ENCODE measurements at places on chromosomes 1 and 21.

GRCh38 chr1:26602378-26602959 lies 72.9 kb downstream of the RPS6KA1 start:
- peak; percentile 41 for DNase-seq

DNA sequence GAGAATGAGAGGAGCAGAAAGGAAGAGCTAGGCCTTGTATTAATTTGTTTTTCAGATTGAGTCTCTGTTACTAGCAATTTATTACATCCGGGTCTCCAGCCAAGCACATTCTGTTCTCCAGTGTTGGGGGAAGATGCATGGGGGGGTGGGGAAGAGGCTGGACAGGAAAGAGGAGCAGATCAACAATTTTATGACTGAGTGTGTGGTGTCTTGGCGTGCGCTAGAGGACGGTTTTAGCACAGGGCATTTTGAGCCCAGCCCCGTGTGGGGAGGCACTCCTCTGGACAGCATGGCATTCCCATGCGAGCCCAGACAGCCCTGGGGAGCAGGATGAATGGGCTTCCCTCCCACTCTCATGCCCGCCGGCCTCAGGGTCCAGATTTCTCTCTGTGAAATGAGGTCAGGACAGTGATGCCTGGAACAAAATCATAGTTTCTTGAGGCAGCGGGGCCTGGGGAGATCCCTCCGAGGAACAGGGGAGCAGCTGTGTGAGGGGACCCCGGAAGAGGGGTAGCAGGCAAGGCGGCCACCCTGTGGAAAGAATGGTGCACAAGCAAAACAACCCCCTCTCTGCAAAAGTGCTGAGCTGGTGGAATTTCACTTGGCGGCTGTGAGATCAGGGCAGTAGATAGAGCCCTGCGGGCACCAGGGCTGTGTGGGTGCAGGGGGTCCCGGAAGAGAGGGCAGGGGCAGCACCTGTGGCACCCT lies 16.3 kb downstream of the SOX13 start:
- DNase-seq: no peak

DNA sequence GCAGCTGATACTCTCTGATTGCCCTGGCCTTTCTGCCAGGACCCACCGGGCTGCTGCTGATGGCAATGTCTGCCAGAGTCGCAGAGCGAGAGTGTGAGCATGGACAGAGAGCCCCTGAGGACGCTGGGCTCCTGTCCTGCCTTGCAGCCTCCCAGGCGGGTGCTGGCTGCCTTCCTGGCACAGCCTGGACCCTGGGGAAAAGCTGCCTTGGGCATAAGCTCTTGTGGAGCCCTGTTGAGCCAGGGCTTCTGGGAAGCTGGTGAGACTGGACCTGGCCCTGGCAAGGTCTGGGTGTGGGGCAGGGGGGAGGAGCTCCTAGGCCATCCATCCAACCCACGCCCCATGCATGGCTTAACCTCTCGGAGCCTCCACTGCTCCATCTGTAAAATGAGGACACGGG lies 105.8 kb upstream of the WNT4 start:
- no peak for DNase-seq

- DNase-seq: no peak
Observed at GRCh38 chr1:198001776-198002408, 84.7 kb downstream of the LHX9 start.

- DNase-seq: peak; percentile 27
Observed at GRCh38 chr21:29190923-29191331, 60.5 kb downstream of the MAP3K7CL start.

DNA sequence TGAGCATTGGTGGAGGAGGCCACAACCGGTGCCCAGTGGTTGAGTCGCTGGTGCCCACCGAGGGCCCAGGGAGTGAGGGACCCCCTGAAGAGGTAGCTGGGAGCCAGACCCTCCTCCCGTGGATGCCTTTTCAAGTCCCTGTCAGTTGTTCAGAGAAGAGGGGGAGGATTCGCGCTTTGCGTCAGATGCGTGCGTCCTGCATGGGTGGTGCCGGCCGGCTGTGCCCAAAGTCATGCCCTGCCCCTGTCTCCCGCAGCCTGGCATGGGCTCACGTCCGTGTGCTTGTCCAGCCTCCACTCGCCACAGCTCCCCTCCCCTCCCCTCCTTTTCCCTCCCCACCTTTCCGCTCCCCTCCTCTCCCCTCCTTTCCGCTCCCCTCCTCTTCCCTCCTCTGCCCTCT lies 45.2 kb downstream of the PRKCZ start:
- DNase-seq: no peak

DNA sequence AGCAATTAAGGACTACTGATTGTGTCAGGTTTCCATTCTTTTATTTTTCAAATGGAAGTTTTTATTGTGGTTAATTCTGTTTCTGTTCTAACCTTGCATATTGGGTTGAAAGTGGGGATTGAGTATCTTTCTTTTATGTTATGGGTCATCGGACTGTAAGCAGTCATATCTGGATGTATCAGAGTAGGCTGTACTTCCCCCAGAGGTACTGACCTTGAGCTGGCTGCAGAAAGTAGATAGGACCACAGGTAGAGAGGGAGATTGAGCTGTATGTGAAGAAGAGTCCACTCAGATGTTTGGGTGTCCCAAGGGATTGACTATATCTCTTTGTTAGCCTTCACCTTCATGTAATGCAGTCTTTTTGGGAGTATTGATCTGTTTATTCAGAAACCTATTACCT lies 20.5 kb upstream of the ALG14 start:
- no peak for DNase-seq

DNA sequence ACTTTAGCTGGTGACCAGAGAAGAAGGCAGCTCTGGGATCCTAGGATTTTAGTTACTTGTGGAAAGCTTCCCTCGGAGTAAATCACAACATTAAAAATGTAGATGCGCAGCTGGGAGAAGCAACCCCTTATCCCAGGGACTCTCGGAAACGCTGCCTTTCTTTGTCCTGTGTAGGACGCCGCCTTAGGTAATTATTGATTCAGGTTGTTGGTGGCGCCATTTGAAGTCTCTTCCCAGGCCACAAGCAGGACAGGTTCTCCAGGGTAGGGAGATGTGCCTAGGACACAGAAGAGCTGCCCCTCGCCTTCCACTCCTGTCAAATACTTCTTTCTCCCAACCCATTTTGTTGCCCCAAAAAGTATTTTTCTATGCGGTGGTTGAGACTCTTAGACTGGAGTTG lies 10.3 kb downstream of the SLC37A1 start:
- no peak for DNase-seq

GRCh38 chr1:45493116-45493697 lies 2.2 kb upstream of the TESK2 start:
- peak; percentile 58 for DNase-seq

DNA sequence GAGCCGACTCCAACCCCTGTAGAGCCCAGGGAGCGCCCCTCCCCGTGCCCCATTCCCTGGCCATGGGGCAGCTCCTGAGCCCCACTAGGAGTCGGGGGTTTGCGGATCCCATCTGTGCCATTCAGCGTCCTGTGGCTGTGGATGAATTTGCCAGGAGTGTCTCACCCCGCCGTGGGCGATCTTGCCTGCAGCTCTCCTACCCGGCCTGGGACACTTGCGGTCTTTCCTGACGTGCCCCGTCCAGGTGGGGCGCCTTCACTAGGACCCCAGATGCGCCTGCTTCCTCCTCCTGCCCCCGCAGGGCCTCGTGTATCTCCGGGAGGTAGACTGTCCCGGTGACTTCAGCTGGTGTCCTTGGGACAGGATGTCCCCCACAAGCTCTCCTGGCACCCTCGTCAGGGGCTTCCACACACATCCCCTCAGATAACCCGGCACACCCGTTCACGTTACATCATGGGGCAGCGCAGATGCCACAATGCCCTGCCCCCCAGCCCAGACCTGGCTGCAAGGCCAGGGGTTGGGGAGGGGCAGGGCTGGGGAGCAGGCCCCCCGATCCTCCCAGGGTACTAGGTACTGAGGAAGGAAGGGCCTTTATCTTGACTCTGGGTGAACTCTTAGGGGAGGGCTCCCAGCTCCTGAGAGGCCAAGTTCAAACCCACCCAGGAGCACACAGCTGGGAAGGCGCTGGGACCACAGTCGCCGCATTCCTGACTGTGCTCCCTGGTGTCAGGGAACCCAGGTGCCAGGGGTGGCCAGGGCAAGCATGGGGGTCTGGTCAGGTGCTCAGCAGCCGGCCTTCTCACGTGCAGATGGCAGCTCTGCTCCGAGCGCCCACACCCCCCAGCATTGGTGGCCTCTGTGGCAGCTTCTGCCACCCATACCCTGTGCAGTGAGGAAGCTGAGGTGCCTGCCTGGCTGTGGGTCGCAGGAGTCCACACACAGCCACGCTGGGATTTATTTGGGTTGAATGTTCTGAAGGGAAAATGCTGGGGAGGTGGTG lies 53.4 kb upstream of the COL6A1 start:
- no peak for DNase-seq

GRCh38 chr1:184639205-184639604 lies 115.5 kb downstream of the EDEM3 start:
- DNase-seq: no peak

- no peak for DNase-seq
Observed at GRCh38 chr1:88801575-88802208, 89.7 kb downstream of the GTF2B start.

- DNase-seq: no peak
Observed at GRCh38 chr1:6008084-6008415, 15.8 kb upstream of the NPHP4 start.

GRCh38 chr21:44923480-44924084 lies 2.9 kb upstream of the ITGB2 start:
- no peak for DNase-seq

GRCh38 chr1:111203681-111204200 lies 3.3 kb upstream of the DENND2D start:
- DNase-seq: peak; percentile 91

DNA sequence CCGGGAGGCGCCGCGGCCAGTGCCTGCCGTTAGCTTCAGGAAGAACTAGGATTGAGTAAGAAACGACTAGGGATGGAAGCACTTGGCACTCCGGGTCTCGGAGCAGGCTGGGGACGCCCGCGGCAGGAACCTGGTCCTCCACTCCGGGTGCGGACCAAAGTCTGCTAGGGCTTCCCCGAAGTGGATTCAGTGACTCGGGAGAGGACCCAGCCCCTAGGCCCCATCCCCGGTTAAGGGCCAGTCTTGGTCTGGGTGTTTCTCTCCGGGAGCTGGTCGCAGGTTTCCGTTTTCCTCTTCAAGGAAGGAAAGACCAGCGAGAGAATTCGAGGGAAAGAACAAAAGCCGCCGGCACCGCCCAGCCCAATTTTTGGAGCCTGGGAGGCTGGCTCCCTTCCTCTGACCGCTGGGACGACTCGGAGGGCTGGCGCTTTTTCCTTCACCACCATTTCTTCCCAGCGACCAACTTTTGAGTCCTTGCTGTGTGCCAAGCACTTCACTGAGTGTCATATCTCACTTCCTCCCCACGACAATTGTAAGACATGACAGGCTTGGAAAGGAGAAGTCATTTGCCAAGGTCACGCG lies 16.8 kb upstream of the STMN1 start:
- DNase-seq: no peak

GRCh38 chr1:90854397-90854924 lies 137.4 kb upstream of the BARHL2 start:
- no peak for DNase-seq

- no peak for DNase-seq
Observed at GRCh38 chr21:20013851-20014250, 984.4 kb upstream of the NCAM2 start.

GRCh38 chr21:25398630-25399029 lies 208.7 kb downstream of the MRPL39 start:
- DNase-seq: no peak

GRCh38 chr1:55716151-55716550 lies 501.0 kb upstream of the USP24 start:
- DNase-seq: no peak

DNA sequence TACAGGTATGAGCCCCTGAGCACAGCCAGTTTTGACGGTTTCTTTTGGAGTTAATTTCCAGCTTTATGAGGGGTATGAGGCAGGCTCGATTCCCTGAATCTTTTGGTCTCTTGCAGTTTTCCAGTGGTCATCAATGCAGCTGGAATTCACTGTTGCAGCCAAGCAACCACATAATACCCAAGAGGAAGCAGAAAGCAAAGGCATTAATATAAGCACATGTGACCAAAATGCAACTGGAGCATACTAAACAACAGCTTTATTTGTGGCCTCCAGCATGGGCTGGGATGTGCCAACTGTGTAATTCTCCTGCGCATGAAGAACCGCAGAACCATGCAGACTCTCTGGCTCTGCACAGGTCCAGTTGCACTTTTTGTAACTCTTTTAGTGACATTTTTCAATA lies 33.0 kb downstream of the DSCAM start:
- no peak for DNase-seq

DNA sequence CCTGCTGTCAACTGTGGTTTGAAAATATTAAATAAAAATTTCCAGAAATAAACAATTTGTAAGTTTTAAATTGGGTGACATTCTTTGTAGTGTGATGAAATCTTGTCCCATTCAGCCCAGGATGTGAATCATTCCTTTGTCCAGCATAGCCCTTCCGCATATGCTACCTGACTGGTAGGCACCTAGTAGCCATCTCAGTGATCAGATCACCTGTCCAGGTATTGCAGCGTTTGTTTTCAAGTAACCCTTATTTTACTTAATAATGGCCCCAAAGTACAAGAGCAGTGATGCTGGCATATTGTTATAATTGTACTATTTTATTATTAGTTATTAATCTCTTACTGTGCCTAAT lies 351.6 kb upstream of the B3GALT2 start:
- DNase-seq: no peak

DNA sequence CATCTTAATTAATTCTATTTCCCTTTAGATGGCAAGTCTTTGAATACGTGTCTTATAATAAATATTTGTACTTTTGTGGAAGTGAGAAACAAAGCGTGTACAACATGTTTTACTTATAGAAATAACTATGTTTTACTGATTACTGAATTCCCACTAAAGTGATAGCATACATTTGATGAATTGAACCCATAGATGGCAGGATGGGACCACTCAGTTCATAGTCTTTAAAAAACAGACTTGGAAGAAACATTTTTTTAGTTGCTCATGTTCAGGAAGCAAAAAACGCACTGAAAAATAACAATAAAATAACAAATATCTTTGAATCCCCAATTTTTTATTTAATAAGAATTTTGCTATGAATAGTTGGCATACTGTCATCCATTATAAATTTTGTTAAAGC lies 507.1 kb upstream of the ZRANB2 start:
- no peak for DNase-seq
